Muscle of arm (tissue), 14 donors: ENCODE measurements at places on chromosomes 4 and X.

DNA sequence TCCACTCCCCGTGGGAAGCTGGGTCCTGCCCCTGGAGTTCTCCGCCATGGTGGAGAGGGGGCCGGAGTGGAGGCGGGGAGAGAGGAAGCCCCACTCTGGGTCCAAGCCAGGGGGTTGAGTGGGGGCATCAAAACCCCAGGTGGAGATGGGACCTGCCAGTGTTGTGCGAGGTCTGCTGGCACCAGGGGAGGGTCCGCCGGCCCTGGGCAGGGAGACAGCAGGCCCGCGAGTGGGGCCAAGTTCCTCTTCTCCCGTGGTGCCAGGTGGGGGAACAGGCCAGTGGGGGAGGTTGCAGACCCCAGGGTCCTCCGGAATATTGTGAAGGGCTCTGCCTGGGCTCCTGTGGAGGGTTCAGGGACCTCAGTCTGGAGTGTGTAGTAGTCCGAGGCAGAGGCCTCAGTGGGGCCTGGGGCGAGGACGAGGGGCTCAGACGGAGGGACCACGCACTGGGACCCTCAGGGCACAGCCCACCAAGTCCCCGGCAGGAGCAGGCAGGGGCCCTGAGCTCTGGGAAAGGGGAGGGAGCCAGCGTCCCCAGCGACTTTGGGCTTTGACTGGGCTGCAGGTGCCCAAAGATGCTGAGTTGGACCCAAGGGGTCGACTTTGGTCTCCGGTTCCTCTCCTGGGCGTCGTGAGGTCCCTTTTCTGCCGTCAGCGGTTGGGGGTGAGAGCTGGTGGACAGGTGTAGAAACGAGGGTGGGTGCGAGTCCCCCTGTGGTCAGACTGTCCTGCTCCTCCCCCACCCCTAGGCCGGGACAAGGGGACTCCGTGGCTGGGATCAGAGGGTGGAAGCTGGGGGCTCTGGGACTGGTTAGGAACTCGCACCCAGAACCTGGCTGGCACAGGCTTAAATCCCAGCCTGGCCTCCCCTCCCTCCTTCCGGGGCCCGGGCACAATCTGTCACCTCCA, 43.8 kb upstream of the NKX1-1 start:
- no peak for DNase-seq

DNA sequence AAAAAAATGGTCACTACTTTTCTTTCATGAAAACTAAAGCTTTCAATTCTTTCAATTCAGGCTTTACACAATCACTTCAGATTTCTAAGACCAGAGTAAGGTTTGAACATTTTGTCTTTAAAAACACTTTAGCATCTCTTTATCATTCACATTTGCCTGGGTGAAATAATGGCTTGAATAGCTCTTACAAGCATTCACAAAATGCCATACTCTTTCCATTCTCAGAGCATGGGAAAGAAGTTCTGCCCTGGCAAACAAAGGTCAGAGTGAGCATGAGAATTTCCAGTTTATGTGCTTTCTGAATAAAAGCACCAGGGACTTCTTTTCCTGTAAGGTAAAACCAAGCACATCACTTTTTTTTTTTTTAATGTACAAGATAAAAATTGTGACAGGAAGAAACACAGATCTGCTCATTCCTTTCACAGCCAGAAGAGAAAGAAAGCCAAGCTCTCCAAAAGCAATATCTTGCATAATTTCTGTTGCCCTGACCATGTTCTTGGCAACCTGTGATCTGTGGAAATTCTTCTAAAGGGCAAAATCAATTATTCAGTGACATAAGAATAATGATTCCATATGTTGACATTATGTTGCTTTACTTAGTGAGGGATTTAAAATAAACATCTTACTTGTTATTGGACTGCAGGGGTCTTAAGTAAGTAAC, 64.8 kb downstream of the CD40LG start:
- DNase-seq = no peak

- DNase-seq = no peak
Measured at GRCh38 chr4:106034220-106034619, 138.9 kb downstream of the NPNT start.

GRCh38 chr4:78627046-78627965, 75.7 kb downstream of the ANXA3 start:
- DNase-seq = no peak

DNA sequence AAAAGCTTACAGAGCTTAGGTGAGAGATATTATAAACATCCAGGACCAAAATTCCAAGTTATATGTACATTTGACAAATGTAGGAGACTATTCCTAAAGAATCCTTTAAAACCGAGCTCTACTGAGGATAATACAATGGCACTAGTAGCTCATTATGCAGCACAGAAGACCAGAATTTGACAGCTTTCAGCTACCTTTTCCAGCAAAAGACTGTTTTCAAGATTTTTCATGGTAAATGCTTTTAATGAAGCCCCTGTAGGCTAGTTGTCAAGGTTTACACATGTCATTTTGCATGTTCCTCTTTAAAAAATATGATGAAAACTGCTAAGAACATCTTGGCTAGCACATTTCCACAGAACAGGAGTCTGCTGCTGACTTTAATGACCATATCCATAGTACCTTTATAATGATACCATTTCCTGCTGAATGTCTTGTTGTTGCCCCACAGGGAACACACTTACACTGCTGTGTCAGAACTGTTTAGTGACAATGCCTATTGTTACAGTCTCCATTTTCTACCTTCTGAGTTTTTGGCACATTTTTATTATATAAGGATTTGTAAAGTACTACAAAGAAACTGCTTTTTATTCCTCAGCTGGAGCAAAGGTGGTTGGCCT, 1382.3 kb downstream of the RAPGEF2 start:
- DNase-seq = no peak

DNA sequence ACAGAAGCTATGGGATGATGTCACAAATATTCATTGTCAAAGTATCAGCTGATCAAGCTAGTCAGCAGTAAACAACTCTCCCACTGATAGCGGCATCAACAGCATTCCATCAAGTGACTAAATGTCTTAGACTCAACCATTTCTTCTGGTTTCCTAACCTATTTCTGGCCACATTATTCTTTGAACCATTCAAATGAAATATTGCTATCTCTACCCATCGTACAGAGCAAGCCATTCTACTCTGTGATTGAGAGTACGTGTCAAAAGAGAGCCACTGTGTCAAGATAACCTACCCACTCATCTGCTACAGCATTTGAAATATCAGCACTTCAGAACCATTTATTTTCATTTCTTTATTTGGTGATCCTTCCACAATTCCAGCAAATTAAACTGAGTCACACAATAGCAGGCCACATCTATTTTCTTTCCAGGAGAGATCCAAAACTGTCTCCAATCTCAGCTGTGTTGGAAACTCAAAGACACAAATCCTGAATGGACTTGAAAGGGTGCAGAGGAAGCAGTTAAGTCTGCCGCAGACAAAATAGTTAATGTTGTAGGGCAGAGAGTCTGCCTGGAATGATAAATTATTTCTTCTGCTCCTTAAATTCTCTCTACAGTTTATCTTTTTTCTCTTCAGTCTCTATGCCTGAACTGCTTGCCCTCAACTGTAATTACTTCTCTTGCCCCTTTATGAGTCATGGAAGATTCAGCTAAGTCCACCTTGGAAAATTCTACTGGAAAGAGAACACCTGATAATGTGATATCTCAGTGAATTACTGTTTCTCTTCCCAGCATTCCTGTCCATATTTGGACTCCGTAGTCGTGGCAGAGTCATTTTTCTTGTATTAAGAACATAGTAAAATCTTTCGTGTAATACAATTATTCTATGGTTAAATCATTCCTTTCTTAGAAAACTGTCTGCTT, 364.8 kb downstream of the PDGFC start:
- DNase-seq = no peak

DNA sequence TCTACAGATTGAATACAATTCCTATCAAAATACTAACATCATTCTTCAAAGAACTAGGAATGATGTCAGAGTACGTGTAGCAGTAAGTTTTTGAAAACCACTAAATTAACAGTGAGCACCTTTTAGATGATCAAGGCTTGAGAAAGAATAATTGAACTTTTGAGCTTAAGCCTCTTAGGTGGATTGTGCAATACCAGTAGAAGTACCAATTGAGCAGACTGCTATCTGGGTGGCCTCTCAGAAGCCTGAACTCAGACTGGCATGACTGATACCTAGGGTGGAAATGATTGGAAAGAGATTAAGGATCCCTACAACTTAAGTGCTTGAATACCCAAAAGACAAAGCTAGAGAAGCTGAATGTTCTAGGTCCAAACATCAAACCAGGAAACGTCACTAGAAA, 200.3 kb upstream of the GALNTL6 start:
- no peak for DNase-seq

DNA sequence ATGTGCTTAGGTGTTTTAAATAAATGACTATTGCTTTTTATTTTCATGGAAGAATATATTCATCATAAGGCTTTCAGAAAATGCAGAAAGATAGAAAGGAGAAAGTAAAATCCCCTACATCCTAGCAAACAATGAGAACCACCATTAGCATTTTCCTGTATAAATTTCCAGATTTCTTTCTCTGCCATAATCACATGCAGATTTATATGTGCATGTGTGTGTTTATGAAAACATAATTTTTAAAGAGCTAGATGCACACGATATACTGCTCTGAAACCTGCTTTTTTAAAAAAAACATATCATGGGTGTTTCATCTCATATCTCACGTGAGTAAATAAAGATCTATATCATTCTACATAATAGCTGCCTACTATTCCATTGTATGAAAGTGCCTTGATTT, 26.4 kb upstream of the PPARGC1A start:
- no peak for DNase-seq

DNA sequence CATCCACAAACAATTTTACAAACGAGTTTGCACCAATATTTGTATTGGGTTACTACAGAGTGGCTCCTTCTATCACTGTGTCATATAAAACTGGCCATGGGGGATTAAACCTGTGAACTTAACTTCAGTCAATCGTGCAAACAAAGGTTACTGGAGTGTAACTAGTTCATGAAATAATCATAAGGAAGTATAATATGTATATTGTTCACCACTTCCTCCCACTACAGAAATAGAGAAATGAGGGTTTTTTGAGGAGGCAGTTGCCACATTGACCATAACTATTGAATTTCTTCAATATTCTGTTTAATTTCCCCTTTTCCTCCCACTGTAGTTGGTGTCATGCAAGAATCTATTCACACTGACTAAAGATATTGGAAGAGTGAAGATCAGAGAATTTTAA, at the start of gene GPR82:
TSS of gene GPR82 (plus strand) at position 356 of the 400 bp plus-strand sequence. CDS start 2,846 bp downstream, outside the sequence.
- DNase-seq = no peak

- DNase-seq = no peak
Measured at GRCh38 chrX:8067754-8068462, 103.2 kb downstream of the VCX2 start.

GRCh38 chr4:15653864-15654592, 1.1 kb downstream of the FBXL5 start:
- no peak for DNase-seq

DNA sequence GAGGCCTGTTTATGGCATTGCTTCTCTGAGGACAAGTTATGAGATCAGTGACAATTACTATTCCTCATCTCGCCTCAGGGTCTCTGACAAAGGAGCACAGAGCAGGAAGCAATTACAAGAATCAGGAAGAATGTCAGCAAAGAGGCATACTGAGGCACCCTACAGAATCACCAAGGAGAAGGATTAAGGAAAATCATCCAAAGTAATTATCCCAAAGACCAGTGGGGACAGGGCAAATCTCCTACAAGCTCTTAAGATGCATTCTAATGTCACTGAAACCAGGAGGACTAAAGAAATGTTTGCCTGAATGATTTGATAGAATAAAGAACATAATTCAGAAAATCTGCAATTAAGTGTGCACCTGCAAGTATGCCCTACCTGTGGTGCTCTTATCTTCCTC, 206.2 kb downstream of the RCHY1 start:
- DNase-seq = no peak

GRCh38 chr4:136277741-136278140, 1254.6 kb downstream of the PCDH18 start:
- no peak for DNase-seq

DNA sequence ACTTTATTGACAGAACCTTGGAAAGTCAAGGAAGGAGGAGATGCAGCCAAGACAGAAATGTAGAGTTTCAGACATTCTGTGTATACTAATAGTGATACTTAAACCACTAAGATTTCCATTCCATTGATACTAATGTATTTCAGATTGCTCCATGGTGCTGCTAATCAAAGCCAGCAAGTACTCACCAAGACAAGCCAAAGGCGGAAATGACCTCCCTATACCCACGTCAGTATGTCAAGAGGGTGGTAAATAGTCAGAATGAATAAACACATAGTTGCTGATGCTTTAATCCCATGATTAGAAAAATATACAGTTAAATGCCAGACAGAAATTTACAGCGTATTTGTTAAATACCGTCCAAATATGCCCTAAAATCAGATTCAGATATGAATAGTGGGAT, 417.8 kb upstream of the INTU start:
- no peak for DNase-seq

GRCh38 chr4:149841686-149842085, 26.0 kb upstream of the IQCM start:
- DNase-seq = no peak

DNA sequence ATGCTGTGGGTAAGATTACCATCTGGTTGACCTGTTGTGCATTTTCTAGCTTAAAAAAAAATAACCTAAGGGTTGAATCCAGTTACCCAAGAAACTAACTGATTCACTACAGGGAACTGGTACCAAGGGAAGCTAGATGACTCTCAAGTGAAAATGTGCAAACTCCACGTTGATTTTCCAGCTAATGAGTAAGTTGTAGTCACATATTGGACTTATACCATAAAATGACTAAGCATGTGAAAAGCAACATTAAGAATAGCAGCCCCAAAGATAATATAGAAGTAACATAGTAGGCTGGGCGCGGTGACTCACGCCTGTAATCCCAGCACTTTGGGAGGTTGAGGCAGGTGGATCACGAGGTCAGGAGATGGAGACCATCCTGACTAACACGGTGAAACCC, 270.9 kb downstream of the SPRY1 start:
- no peak for DNase-seq

DNA sequence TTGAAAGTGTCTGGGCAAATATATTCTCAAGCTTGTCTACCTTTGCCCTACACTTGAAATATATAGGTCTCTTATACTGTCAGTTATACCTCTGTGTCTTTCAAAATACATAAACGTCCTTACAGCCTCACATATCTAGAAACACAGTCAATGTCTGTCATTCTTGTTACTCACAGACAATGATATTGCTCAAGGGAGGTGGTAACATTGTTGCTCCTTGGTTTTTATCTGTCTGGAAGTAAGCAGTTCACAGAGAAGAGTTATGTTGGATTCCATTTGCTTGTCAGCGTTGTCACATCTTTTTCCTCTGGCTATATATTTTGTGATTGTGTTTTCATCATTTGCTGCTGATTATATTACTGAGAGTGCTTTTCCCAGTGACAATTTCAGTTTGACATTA, 1528.9 kb downstream of the PCDH7 start:
- no peak for DNase-seq
